Kasumi-1 (cell line): ENCODE measurements at places on chromosomes 3 and 15.

- no peak for DNase-seq
Measured at GRCh38 chr15:72515591-72516389, 41.7 kb downstream of the ARIH1 start.

- DNase-seq = peak; percentile 94
Measured at GRCh38 chr15:68795298-68795848, 25.3 kb downstream of the ANP32A start.

GRCh38 chr3:48560648-48561018, 2.9 kb downstream of the UCN2 start:
- no peak for DNase-seq

- DNase-seq = no peak
Measured at GRCh38 chr15:77584201-77584600, 48.5 kb downstream of the LINGO1 start.

- no peak for DNase-seq
Measured at GRCh38 chr15:62506217-62506805, 341.2 kb upstream of the C2CD4B start.

- DNase-seq = no peak
Measured at GRCh38 chr15:33858836-33859235, 109.5 kb upstream of the CHRM5 start.

DNA sequence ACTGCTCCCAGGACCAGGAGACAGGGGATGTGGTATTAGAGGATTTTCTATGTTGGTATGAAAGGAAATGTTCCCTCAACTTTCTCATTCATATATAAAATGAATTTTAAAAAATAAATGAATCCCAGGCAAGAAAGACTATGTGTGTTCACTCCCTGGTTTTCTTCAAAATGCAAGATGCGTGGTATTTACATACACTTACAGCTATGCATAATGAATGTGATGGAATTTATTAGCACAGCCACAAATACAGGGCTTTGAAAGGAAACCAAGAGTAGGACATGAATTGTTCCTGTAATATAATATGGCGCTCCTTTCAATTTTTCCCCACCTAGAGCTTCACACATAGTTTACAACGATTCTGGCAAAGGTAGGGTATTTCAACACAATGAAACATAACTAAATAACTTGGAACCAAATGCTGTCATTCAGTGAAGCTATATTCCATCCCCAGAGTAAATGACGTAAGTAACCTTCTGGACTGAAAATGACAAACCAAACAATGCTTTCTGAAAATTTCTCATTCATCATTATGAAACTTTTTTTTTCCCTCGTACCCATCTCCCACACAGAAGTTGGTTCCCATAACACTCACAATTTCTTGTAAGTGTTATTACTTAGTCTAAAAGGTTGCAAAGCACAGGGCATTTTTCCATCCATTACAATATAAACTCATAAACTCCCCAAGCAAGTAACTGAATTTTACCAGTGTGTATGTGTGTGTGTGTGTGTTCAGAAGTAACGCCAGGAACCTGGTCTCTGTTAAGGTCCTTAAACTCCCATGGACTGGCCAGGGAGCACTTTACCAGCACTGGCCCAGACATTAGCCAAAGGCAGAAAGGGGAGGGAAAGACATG, 41.8 kb downstream of the CBLB start:
- no peak for DNase-seq

DNA sequence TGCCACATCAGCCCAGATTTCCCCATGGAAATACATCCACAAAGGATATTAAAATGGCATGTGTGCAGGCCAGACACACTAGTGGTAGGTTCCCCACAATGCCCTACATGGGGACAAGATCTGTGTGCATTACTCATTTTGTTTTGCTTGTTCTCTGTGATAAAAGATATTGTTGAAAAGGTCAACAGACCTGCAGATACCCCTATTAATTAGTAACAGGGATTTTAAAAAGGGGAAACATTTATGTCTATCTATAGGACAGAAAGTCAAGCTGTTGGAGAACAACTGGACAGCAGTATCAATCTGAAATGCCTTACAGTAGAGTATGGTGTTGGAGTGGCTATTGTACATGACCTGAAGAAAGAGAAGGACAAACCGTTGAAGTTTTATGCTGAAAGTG, 596.0 kb upstream of the GRM7 start:
- no peak for DNase-seq

DNA sequence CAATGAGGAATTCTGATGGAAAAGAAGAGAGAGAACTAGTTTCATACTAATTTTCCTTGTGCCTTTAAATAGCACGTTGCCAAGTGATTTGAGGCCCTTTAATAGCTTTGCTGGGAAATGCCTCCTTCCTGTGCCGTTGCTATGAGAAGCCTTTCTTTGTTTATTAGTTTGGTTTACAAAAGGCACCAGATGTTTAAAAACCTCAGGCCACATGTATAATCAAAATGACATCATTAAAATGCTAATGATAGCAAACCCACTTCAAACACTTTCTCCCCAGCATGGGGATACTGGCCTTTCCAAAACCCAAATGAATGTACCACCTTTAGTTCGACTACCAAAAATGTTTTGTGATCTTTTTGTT, 50.0 kb upstream of the TBC1D23 start:
- DNase-seq = no peak

GRCh38 chr3:125055331-125055912, 375 bp downstream of the HEG1 start:
- DNase-seq = no peak
